ENCODE measurements at places on chromosomes 16 and 17.

- DNase-seq: no peak
These were observed 89.4 kb downstream of the ITFG1 start for GRCh38 chr16:47371271-47372014.

- no peak for DNase-seq
These were observed 9.2 kb upstream of the P2RX5 start for GRCh38 chr17:3704931-3705717.

DNA sequence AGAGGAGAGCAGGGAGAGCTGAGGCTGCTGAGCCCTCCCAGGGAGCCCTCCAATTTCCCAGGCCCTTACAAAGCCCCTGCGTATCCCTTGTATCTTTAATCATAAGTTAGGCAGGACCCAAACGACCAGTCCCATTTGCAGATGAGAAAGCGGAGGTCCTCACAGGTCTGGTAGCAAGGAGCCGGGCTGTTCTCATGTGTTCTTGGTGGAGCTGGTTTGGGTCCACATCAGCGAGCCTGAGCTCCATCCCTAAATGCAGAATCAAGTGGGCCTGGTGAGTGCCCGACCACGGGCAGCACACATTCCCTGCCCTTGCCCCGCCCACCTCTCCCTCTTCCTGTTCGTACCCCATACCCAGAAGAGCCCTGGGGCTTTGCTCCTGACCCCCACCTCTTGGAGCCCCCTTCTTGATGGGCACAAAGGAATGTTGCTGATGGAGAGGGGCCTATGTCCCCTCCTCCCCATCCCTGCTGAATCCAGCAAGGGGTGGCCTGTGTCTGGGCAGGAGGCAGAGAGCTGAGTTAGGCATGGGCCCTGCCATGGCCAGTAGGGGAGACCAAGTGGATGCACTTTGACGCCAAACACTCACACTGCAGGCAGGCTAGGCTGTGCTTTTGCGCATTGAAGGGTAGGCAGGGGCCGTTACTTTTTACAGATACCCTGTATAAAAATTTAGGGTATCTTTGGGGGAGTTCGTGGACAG is 18.3 kb upstream of the ADCY7 start:
- DNase-seq: no peak

- no peak for DNase-seq
These were observed 71.6 kb downstream of the METRNL start for GRCh38 chr17:83151056-83151441.

DNA sequence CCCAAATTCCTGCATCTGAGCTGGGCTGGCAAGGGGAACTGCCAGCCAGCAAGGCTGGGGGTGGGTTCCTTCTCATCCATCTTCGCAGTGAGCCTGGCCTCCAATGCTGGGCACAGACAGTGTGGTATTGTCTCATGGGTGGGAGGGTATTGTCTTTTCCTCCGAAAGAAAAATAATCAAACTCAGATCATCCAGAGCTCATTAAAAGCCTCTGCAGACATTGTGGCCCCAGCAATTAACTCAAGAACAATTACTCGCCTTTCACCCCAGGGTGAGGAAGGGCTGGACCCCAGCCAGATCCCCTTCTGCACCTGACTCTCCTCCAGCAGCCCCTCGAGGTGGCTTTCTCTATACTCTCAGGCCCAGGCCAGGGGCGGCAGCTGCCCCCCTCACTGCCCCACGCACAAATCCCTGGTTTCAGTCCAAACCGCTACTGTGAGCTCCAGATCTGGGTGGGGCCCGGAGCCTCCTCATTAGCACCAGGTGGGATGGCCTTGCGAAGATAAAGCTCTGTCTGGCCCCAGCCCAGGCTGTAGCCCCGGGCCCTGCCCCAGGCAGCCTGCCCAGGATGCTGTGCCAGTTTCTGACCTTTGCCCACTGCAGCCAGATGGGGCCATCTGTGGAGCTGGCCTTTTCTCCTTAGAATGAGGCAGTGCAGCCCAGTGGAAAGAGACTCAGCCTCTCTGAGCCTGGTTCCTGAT is 2.3 kb upstream of the KRT15 start:
- DNase-seq: no peak

DNA sequence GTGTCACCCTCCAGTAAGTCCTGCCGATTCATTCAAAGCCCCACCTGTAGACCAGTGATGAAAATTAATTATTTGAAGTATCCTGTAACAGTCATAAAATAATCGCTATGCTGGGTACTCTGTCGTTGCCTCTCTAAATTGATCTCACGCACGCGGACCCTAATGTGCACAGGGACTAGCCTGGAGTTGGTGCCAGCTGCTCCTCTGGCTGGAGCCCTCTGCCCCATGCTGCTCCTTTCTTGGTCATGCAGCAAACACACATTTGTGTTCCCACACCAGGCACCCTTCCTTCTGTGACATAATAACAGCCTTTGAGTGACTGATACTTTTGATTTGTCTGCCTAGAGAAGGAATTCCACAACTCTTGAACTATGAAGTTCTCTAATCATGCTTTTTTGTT is 16.0 kb downstream of the RAB11FIP3 start:
- no peak for DNase-seq

- DNase-seq: no peak
These were observed at the start of gene KRT15 for GRCh38 chr17:41518789-41519449. TSS of gene KRT15 (minus strand) at chr17:41518890. CDS start at chr17:41518827, 63 bp downstream.

DNA sequence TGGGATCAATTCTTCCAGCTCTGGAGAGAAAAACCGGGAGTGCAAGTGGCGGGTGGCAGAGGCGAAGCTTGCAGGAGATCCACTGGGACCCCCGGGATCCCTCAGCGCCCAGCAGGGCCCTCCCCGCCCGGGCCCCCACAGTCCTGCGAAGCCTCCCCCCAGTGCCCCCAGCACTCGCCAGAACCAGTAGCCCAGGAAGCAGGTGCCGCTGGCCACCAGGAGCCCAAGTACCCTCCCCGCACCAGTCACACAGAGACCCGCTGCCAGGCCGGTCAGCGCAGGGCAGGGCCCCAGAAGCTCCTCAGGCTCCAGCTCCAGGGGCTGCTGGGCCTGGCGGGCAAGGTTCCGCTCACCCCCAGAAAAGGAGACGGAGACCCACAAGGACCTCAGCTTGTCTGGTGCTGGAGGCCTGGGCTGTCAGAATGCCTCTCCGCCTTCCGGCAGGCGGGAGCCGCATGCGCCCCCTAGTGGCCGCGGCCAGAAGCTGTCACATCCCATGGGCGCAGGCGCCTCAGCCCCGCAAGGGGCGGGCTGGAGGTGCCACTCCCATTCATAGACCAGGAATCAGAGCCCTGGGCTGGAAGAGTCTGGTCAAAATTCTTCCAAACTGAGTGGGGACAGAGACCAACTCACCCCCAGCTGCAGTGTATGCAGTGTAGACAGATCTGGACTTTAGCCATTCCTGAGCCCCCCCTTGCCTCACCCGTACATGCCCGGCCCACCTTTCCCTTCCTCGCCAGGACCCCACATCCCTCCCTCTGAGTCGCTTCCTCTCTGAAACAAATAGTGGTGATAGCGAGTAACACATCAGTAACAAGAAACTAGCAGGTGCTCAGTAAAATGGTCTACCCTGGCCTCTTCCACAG is 1002.3 kb downstream of the KCNJ18 start:
- no peak for DNase-seq

GRCh38 chr17:29179232-29180033 is 765 bp downstream of the MYO18A start:
- DNase-seq: no peak

- no peak for DNase-seq
These were observed 399.9 kb upstream of the CDH11 start for GRCh38 chr16:65521633-65522328.

DNA sequence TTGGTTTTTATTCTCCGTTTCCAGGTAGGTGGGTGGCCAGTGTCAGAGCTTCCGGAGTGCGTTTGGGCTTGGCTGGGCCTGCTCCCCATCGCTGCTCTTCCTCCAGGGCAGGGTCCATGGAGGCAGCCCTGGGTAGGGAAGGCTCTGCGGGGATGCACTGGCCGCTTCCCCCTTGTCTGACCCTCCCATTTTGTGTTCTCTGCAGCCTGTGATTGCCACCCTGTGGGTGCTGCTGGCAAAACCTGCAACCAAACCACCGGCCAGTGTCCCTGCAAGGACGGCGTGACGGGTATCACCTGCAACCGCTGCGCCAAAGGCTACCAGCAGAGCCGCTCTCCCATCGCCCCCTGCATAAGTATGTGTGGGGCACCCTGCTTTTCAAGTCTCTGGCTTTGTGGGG is 158.3 kb downstream of the NTN1 start:
- DNase-seq: no peak

DNA sequence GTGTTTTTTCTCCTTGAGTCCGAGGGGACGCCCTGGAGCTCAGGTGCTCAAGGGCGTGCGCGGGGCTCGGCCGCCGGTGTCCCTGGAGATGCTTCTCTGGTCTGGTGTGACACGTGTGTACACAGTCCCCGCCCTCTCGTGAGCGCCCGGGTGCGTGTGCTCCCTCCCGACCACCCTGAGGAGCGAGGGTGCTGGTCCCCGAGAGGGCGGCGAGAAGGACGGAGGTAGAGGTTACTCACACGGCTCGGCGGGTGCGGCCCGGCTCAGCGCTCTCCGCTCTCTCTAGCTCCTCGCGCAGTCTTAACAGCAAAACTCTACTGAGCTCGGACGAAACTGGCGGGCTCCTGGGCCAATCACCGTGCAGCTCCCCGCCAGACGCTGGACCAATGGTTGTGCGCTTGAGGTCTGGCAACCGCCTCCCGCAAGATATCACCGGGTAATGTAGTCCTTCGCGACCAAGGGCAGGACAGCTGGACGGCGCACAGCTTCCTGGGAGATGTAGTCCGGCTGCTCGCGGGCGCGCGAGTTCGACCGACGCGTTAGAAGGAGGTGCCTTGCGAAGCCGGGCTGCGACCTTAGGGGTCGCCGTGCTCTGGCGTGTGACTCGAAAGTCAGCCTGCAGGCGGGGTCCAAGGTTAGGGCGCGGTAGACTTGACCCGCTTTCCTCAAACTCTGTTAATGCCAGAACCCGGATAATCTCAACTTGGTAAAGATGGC is at the start of gene SLC25A19:
Gene SLC25A19, minus strand, starts transcription at position 319 of the 717 bp plus-strand sequence. CDS start 2,669 bp downstream, outside the sequence.
- DNase-seq: peak; percentile 94

DNA sequence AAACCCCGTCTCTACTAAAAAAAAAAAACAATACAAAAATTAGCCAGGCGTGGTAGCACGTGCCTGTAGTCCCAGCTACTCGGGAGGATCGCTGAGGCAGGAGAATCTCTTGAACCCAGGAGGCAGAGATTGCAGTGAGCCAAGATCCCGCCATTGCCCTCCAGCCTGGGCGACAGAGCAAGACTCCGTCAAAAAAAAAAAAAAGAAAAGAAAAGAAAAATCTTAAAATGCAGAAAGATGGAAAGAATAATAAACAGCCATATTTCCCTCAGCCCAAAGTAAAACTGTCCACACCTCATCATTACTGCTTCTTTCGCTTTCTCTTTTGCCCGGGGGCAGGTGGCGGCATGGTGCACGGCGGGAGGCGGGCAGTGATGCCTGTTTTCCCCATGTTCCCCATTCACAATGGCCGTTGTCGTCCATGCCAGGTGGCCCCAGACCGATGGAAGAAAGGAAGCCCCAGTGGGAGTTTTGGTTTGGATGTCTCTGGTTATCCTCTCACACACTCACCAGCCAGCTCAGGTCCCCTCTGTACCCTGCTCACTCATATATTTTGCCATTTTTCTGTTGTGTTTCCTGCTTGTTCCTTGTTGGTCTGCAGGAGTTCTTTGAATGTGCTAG is 37.0 kb upstream of the PEMT start:
- DNase-seq: no peak

DNA sequence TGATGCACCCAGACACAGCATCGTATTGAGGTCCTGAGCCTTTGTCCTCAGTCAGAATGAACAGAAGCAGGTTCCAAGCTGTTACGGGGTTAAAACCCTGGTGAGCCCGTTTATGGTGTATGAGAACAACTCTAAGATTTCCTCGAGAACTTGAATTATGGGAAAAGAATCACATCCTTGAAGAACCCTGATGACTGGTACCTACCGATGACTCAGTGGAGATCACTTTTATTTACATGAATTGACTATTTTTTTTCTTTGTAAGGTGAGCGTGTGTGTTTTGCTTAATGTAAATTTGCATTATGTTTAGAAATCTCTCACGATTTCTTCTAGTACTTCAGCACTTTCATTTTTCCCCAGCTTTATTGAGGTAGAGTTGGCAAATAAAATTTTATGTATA is 3.3 kb upstream of the KRTAP4-4 start:
- DNase-seq: no peak

DNA sequence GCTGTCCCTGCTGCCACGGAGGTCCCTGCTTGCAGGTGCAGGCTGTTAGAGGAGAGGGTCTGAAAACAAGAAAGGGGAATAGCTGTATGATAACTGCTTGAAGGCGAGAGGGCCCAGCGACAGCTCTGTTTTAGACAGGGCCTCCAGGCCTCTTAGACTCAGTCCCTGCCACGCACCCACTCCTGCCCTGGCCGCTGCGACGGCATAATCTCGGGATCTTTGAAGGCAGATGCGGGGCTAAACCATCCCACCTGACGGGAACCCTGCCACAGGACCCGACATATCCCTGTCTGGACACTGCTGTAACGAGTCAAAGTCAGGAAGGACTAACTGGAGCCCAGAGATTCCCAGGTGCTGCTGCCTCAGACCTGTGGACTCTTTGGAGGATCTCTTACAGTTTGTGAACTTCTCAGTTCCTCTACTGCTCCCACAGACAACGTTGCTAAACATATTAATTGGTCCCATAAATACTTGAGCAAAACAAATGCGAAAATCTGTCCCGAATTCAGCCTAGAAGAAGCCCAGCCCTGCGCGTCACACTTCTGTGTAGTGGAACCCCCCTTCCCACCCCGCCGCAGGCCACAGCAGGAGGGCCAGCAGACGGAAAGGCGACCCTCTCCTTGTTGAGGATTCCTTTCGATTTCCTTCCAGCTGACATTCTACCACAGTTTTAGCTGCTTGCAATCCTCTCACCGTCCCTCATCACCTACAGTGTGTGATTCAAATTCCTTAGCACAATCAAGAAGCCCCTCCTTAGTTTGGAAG is 998 bp upstream of the TMEM11 start:
- DNase-seq: no peak

GRCh38 chr17:83138820-83139219 is 59.4 kb downstream of the METRNL start:
- no peak for DNase-seq

GRCh38 chr17:17890773-17891759 is 54.3 kb upstream of the SREBF1 start:
- no peak for DNase-seq

GRCh38 chr16:63363738-63364137 is 1327.5 kb upstream of the CDH8 start:
- DNase-seq: no peak

DNA sequence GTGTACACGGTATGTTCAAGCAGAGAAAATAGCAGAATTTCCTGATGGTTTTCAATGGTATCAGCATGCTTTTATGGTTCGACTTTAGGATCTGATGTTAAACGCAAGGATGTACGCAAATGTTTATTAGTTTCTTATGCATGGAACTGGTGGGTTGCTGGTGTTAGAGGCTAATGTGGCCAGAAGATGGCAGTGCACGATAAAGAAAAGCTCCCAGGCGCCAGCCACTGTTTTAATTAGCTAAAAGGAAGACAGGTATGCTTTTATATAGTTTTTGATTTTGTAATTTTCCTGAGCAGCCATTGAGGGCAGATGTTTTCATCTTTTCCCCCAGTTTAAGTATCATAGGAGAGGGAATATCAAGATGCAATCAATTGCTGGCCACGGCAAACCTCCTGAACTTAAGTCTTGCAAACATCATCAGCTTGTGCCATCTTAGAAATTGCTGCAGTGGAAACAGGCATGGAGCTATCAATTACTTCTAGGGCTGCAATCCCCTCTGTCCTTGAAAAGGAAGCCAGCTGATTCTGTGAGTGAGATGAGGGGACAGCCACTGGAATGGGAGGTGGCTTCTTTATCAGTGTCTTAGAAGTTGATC is 648.5 kb upstream of the RBFOX1 start:
- no peak for DNase-seq

- no peak for DNase-seq
These were observed 6.2 kb upstream of the ACTG1 start for GRCh38 chr17:81518785-81519283.
